ENCODE measurements at places on chromosomes 11 and 22.
A peak's percentile ranks its signal among the peaks of the same experiment; 100 is the strongest.

GRCh38 chr11:84901991-84902390, 725.2 kb downstream of the DLG2 start:
- DNase-seq, result peak; percentile 37

GRCh38 chr11:116478205-116478604, 294.6 kb downstream of the BUD13 start:
- no peak for DNase-seq

DNA sequence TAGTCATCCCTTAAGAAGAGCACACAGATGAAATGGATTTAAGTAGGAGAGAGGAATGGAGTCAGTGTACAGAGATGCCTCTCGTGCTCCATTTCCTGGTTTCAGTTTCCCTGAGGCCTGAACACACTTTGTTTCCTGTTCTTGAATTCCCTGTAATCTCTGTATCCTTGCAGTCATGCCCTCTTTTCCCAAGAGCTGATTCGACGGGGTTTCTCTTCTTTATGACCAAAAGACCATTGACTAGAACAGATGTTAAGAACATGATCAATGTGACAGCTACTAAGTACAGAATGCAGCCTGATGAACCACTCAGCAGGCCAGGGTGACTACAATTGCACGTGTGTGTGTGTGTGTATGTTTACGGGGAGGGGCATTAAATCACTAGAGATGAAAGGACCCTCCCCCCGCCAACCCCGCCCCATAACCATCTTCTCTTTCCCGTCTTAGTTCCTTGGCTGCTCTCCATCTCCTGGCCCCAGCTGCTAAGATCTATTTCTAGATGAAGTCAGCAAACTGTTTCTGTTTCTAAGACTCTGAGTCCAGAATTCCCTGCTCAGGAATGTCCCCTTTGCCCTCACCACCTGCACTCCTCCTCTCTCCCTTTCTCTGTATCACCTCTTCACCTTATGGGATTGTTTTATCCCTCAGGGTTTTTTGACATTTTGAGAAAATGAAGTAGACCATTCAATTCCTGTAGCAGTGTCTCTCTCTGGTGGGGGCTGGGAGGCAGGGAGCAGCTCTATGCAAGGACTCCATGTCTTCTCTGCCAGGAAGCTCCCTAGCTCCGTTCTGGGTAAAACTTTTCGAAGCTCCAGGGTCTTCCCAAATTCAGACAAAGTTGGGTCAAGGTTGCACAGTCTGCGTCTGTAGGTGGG, 26.0 kb downstream of the SLC22A6 start:
- peak; percentile 21 for DNase-seq

DNA sequence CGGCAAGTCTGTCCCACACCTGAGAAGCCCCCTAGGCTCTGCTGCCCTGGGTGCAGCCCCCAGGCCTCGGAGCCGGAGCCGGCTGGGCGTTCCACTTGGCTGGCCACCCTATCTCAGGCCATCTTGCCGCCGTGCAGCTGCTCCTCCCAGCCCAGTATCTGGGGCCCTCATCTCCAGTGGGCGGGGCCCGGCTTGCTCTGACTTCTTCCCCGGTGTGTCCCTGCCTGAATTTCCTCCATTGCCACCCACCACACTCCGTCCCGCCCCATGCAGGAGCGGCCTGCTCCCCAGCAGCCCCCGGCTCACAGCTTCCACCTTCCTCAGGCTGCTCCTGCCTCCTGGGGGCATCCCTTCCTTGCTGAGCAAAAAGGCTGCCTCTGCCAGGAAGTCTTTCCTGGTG, 46.6 kb downstream of the WNT7B start:
- no peak for DNase-seq

- DNase-seq, result no peak
Observed at GRCh38 chr11:117806846-117807245, 9.8 kb upstream of the DSCAML1 start.

DNA sequence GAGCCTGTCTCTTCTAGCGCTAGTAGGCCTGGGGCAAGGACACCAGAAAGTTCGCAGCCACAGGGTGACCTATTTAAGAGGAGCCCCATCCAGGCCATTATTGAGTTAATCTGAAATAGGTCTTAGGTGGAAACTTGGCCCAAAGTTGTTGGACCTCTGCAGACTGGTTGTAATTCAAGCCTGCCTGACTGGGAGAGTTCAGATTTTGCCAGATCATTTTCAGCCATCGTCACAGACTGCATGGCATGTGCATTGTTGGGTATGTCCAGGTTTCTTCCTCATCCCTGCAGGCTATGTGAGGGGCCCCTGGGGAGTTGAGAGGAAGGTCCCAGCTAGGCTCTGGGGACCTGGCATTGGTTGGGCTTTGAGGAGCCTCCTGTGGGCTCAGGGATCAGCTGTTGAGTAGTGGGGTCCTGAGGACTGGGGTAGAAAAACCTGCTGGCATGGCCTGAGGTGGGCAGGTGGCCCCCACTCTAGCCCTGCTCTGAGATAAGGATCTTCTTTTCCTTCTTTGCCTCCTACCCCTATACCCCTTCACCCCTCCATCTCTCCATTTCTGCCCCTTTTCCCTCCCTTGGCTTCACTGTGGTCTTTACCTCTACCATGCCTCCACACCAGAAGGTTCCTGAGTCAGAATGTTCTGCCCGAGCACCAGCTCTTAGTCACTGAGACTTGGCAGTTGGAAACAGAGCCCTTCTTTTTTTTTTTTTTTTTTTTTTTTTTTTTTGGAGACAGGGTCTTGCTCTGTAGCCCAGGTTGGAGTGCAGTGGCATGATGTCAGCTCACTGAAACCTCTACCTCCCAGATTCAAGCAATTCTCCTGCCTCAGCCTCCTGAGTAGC, 112.7 kb downstream of the MORC2 start:
- DNase-seq, result no peak

DNA sequence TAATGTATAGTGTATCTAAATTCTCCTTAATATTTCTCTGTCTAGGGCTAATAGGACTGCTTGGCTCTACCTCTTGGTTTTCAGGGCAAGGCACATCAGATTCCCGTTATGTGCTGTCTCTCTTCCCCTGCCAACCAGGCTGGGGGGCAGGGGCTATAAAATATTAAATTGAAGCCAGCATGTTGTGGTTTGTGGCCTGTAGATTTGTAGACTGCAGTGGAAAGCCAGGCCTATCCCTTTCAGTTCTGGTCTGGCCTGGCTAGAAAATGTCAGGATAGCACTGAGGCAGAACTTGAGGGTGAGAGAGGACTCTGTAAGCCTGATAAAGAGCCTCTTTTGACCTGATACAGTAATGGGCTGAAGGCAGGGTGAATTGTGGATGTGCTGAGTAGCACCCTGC, 14.4 kb upstream of the GRK2 start:
- DNase-seq, result no peak

GRCh38 chr22:24588757-24589481, 4.0 kb downstream of the LRRC75B start:
- DNase-seq, result no peak

DNA sequence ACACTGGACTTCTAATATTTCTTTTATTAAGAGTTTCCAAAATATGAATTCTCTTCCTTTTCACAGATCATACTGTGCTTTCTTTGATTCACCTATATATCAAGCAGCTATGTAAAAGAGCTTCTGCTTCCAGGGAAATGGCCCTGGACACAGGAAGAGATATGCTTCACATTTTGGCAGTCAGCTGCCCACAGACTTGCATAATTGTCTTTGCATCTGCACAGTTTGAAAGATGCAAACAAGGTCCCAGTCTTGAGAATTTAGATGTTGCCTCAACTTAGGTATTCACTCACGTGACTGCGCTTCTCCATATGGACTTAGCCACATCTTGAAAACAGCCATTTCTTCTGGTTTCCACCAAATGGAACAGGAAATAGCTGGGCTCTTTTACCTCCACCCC, 92.3 kb upstream of the POU2AF2 start:
- no peak for DNase-seq

GRCh38 chr11:61510974-61511373, 2.4 kb downstream of the LRRC10B start:
- no peak for DNase-seq

Measured in IMR-90 (cell line).